Occipital lobe (tissue), 3 donors: ENCODE measurements at places on chromosomes 11 and 22. TPM values are rescaled to one million over a fixed set of nuclear protein-coding genes. Genes with fewer than 3 reads are reported as not detected.

- DNase-seq: no peak
Observed at GRCh38 chr11:122714484-122714883, 59.0 kb downstream of the UBASH3B start.

GRCh38 chr11:118198370-118198769 lies 21.9 kb upstream of the SCN2B start:
- DNase-seq: peak; percentile 36

F2 gene
- total RNA-seq: 0.16 TPM

DNA sequence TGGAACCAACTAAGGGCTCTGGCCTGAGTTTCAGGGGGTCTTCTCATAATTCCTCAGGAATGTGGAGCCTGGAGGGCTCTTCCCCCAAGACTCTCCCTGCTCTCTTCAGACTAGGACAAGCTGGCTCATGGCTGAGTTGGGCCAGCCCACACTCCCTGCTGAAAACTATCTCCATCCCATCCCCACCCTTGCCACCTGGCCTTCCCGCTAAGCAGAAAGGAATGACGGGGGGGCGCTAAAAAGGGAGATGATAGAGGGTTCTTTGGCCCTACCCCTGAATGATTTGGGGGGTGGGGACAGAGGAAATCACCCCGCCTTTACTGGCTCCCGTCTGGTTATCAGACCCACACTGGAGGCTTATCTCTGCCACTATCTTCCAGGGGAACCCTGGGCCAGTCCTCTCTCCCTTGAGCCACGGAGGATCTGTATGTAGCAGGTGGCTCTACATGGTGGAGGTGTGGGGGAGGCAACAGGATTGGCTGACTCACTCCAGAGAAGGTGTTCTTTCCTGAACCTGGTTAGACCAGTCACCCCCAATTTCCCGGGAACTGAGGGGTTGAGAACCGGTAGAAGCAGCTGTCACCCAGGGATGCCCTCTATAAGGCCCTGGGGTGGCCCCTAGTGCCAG lies 5.7 kb downstream of the SMTN start:
- DNase-seq: no peak

GRCh38 chr11:4887591-4887990 lies 5.9 kb downstream of the OR51T1 start:
- no peak for DNase-seq

CD3G gene
- not detected for total RNA-seq

GRCh38 chr11:129770993-129771392 lies 44.7 kb upstream of the TMEM45B start:
- no peak for DNase-seq

MS4A12 gene
- not detected for total RNA-seq

MS4A14 gene
- not detected for total RNA-seq

- DNase-seq: no peak
Observed at GRCh38 chr11:38182126-38182866, 1584.3 kb upstream of the RAG2 start.

GRCh38 chr22:43256976-43257545 lies 70.1 kb upstream of the TTLL12 start:
- DNase-seq: no peak

DRD4 gene
- 0.16 TPM for total RNA-seq
